Astrocyte of the spinal cord (primary cell): ENCODE measurements at places on chromosomes 7 and 10.

DNA sequence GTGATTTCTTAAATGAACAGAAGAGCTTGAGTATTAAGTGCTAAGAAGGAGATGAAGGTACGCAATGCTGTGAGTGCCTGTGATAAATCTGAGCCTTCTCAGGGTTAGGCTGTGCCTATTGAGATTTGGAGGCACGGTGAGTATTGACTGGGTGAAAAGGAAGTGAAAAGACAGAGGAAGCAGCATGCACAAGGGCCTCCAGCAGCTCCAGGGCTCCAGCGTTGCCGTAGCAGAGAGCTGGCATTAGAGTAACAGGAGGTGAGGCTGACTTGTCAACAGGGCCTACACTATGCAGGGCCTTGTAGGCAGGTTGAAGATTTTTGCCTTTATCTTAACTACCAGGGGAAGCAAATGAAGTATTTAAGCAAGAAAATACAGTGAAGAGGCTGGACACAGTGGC is 54.1 kb upstream of the PDCD4 start:
- no peak for DNase-seq

DNA sequence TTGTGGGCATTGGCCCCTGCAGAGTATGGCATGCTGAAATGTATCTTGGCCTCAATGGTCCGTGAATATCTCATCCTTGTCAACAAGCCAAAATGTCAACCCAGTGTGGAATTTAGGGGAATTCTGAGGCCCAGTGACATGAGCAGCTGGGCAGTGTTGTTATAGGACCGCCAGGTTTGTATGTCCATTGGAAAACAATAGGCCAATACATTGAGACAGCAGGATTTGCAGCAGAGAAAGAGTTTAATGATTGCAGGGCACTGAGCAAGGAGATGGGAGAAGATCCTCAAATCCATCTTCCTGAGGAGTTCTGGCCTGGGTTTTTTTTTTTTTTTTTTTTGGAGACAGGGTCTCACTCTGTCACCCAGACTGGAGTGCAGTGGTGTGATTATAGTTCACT is 95.7 kb upstream of the BAIAP2L1 start:
- DNase-seq, result no peak

GRCh38 chr7:40077849-40078248 is 56.6 kb downstream of the MPLKIP start:
- no peak for DNase-seq

DNA sequence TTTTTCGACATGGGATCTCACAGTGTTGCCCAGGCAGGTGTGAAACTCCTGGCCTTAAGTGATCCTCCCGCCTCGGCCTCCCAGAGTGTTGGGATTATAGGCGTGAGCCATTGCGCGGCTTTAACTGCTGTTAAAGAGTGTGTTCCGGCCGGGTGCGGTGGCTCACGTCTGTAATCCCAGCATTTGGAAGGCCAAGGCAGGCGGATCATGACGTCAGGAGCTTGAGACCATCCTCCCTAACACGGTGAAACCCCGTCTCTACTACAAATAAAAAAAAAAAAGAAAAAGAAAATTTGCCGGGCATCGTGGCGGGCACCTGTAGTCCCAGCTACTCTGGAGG is 1.1 kb downstream of the RABGEF1 start:
- DNase-seq, result peak; percentile 17

GRCh38 chr10:101797403-101798059 is 14.3 kb upstream of the NPM3 start:
- no peak for DNase-seq

GRCh38 chr10:36766940-36767339 is 358.5 kb upstream of the ANKRD30A start:
- DNase-seq, result no peak
